ENCODE measurements at places on chromosomes 5 and 9. TPM values are rescaled to one million over a fixed set of nuclear protein-coding genes. Genes with fewer than 3 reads are reported as not detected.

The FUT7 gene
- not detected for total RNA-seq

The SLC9A3 gene
- 1.6 TPM for total RNA-seq

The LHX3 gene
- total RNA-seq = not detected

The IL17B gene
- not detected for total RNA-seq

The ARHGEF28 gene
- total RNA-seq = 8.1 TPM

The CTXN3 gene
- 0.63 TPM for total RNA-seq

The GDA gene
- total RNA-seq = 36.0 TPM

The STK32A gene
- 7.8 TPM for total RNA-seq

The GRXCR2 gene
- not detected for total RNA-seq

The PCDHAC2 gene
- 55.1 TPM for total RNA-seq

The LURAP1L gene
- total RNA-seq = 1.3 TPM

The PRR16 gene
- 9.1 TPM for total RNA-seq

The MARCOL gene
- not detected for total RNA-seq

The SPINK5 gene
- not detected for total RNA-seq

The INSL4 gene
- not detected for total RNA-seq

The IRX1 gene
- total RNA-seq = not detected

The MLANA gene
- total RNA-seq = not detected

The GAPT gene
- total RNA-seq = not detected

The C5orf63 gene
- 10.0 TPM for total RNA-seq

The FOXD4L3 gene
- not detected for total RNA-seq

The PTCD2 gene
- 12.2 TPM for total RNA-seq

The PHF24 gene
- total RNA-seq = 40.1 TPM

The NEUROG1 gene
- 1.6 TPM for total RNA-seq

The ENTPD2 gene
- 0.63 TPM for total RNA-seq

The PCDHA1 gene
- total RNA-seq = 9.1 TPM

The PCDHGB3 gene
- 31.0 TPM for total RNA-seq

The SLC1A1 gene
- 36.0 TPM for total RNA-seq

The SPATA31E1 gene
- not detected for total RNA-seq

The MARVELD2 gene
- 0.94 TPM for total RNA-seq

The NIPAL4 gene
- total RNA-seq = not detected

The FGD3 gene
- 32.2 TPM for total RNA-seq

The MEGF9 gene
- total RNA-seq = 61.3 TPM

The WNK2 gene
- total RNA-seq = 86.1 TPM

The HTR4 gene
- 0.31 TPM for total RNA-seq

The FOXD1 gene
- total RNA-seq = 0.31 TPM

The CCNI2 gene
- 0.94 TPM for total RNA-seq

The LRRC19 gene
- total RNA-seq = under 0.01 TPM

The SLC45A2 gene
- 2.5 TPM for total RNA-seq
